Breast epithelium (tissue), 4 donors: ENCODE measurements at places on chromosomes 3 and 15. TPM values are rescaled to one million over a fixed set of nuclear protein-coding genes. Genes with fewer than 3 reads are reported as not detected.
A peak's percentile ranks its signal among the peaks of the same experiment; 100 is the strongest.

GRCh38 chr3:50256978-50257890 lies 11.7 kb upstream of the SEMA3B start:
- H3K4me1 ChIP-seq = peaks cover 9% of the 10 kb centered on the region
- H3K36me3 ChIP-seq = no peaks in the 10 kb centered on the region
- no peak for DNase-seq
- no peak overlapping the region for H3K4me3 ChIP-seq

DNA sequence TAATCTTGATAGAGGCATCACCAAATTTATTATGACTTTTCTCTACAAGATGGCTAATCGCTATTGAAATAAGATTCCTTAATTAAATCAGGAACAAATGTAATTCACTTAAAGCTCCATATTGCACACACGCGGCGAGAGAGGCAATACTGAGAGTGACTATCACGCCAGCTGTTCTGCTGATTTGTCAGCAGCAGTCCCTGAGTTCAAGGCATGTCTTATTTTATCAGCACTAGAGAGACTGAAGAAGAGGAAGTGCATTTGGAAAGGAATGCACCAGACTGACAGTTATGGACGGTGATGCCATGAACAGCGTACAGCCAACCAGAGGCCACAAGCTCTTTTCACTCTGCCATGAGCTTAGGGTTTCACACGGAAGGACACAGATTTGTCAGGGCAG lies 83.6 kb upstream of the SLCO3A1 start:
- no peaks in the 10 kb centered on the region for H3K36me3 ChIP-seq
- H3K27me3 ChIP-seq = no peaks in the 10 kb centered on the region
- H3K4me3 ChIP-seq = no peak overlapping the region
- no peaks in the 10 kb centered on the region for H3K4me1 ChIP-seq

- H3K27me3 ChIP-seq = no peaks in the 10 kb centered on the region
- H3K27ac ChIP-seq = peak overlapping the region; percentile 59
- no peak for DNase-seq
- H3K4me3 ChIP-seq = no peak overlapping the region
- no peaks in the 10 kb centered on the region for H3K36me3 ChIP-seq
These were observed 14.6 kb upstream of the TFRC start for GRCh38 chr3:196096382-196096953.

- DNase-seq = no peak
- H3K27me3 ChIP-seq = no peaks in the 10 kb centered on the region
- H3K4me3 ChIP-seq = no peak overlapping the region
- no peak overlapping the region for H3K27ac ChIP-seq
- peaks cover 7% of the 10 kb centered on the region for H3K4me1 ChIP-seq
These were observed 3.1 kb upstream of the SMAD6 start for GRCh38 chr15:66698971-66699370.

DNA sequence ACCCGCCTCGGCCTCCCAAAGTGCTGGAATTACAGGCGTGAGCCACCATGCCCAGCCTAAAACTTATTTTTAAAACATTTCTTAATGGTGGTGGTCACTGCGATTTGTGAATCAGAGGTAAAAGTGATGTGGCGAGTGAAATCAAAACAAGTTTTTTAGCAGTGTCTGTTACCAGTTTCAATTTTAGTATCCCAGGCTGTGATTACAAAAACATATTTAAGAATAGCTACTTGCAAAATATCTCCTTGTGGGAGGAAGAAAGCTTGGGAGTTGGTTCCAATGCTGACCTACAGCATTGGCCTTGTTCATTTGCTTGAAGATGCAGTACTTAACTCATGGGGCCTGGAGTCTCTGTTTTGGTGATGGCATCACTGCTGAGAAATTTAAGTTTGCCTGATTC lies 4.5 kb downstream of the RAB7A start:
- H3K27ac ChIP-seq = no peak overlapping the region
- H3K4me1 ChIP-seq = peaks cover 13% of the 10 kb centered on the region
- no peaks in the 10 kb centered on the region for H3K36me3 ChIP-seq
- H3K4me3 ChIP-seq = no peak overlapping the region

DNA sequence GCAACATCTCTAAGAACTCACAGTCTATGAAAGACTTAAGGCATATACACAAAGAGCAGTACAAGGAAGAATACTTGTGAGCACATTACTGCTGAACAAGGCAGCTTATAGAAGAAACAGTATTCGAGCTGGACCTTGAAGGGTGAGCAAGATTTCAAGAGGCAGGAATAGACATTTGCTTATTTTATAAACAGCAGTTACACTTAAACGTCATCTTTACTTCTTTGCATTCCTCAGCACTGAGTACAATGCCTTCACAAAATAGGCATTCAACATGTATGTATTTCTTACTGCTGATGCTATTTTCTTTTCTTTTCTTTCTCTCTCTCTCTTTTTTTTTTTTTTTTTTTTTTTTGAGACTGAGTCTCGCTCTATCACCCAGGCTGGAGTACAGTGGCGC lies 205.8 kb downstream of the ZIC4 start:
- H3K4me1 ChIP-seq = no peaks in the 10 kb centered on the region
- no peaks in the 10 kb centered on the region for H3K27me3 ChIP-seq
- H3K4me3 ChIP-seq = no peak overlapping the region
- no peak overlapping the region for H3K27ac ChIP-seq
- no peak for DNase-seq

- H3K36me3 ChIP-seq = no peaks in the 10 kb centered on the region
- no peaks in the 10 kb centered on the region for H3K27me3 ChIP-seq
- DNase-seq = no peak
- no peaks in the 10 kb centered on the region for H3K4me1 ChIP-seq
- H3K4me3 ChIP-seq = peak overlapping the region; percentile 65
These were observed 148 bp downstream of the RBMS3 start for GRCh38 chr3:29281094-29281343.

DNA sequence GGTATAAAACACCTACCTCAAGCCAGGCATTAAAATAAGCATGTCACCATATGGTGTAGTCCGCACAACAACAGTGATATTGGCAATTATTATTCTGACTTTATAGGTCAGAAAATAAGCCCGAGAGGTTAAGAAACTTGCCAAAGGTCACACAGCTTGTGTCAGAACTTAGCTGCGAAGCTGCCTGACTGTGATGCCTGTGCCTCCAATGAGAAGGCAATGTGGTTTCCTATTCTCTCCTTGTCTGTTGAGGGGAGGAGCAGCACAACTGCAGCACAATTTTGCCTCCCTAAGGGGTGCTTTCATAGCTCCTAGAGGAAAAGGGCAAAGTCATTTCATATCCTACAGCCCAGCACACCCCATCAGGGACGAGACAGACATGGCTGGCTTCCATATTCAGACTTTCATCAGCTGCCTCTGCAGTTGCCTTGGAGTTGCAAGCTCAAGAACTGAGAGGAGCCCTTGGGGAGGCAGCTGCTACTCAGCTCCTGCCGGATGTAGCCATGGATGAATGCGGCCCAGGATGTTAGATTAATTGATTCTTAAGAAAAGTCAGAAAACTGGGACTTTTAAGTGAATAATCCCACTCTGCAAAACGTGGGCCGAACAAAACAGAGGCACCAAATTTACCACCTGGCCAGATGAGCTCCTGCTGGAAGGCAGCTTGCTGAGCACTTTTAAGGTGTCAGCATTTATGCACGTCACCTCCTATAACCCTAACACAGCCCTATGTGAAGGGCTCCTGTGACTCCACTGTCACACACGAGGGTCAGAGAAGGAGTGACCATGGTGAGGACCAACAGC lies 38.5 kb downstream of the MYO5C start:
- H3K36me3 ChIP-seq = no peaks in the 10 kb centered on the region
- H3K27me3 ChIP-seq = no peaks in the 10 kb centered on the region
- H3K4me1 ChIP-seq = no peaks in the 10 kb centered on the region
- no peak overlapping the region for H3K4me3 ChIP-seq
- DNase-seq = no peak
- H3K27ac ChIP-seq = peak overlapping the region; percentile 8

DNA sequence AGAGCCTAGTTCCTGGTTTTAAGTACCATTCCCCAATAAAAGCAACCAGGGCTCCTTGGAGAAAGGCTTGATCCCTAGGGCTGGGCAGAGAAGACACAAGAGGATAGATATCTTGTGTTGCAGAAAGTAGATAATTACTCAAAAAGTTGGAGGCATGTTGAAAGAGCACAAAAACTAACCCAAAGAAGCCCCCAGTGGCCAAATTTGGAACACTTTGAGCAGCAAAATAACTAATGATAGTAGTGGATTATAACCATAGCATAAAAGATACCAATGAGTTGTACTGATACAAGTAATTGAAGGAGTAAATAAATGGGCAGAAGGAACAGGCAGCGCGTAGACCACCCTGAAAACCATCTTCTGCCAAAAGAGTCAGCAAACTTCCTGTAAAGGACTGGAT lies 12.0 kb downstream of the EXOSC7 start:
- no peak for DNase-seq
- H3K27me3 ChIP-seq = no peaks in the 10 kb centered on the region
- H3K36me3 ChIP-seq = no peaks in the 10 kb centered on the region
- H3K27ac ChIP-seq = no peak overlapping the region

- H3K4me1 ChIP-seq = no peaks in the 10 kb centered on the region
- no peak for DNase-seq
- no peaks in the 10 kb centered on the region for H3K27me3 ChIP-seq
- peaks cover 6% of the 10 kb centered on the region for H3K36me3 ChIP-seq
These were observed 688 bp downstream of the XPC start for GRCh38 chr3:14177580-14178246.

- no peak overlapping the region for H3K4me3 ChIP-seq
- no peaks in the 10 kb centered on the region for H3K4me1 ChIP-seq
- no peak overlapping the region for H3K27ac ChIP-seq
- DNase-seq = no peak
- H3K27me3 ChIP-seq = no peaks in the 10 kb centered on the region
These were observed 79.3 kb downstream of the ATP10A start for GRCh38 chr15:25783607-25784540.

- H3K4me1 ChIP-seq = no peaks in the 10 kb centered on the region
- no peak overlapping the region for H3K27ac ChIP-seq
- no peaks in the 10 kb centered on the region for H3K36me3 ChIP-seq
- no peak overlapping the region for H3K4me3 ChIP-seq
- no peak for DNase-seq
These were observed 150.7 kb downstream of the SST start for GRCh38 chr3:187519428-187519890.

DNA sequence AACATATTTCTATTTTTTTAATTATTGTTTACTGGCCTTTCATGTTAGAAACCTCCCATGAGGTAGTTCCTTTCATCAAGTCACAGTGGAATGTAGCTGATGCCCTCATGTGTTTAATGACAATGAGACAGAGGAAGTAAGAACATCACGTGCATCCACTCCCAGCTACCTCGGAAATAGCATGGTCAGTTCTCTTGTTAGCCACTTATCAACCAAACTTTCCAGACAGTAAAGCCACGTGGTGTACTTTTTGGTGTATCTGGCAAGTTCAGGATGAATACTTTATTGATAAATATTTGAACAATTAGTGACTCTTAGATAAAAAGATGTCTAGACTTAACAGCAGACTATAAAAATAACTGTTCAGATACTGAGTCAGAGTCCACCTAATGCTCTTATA lies 781.7 kb downstream of the MECOM start:
- no peaks in the 10 kb centered on the region for H3K4me1 ChIP-seq
- no peaks in the 10 kb centered on the region for H3K27me3 ChIP-seq
- no peaks in the 10 kb centered on the region for H3K36me3 ChIP-seq
- no peak overlapping the region for H3K27ac ChIP-seq
- no peak overlapping the region for H3K4me3 ChIP-seq

GRCh38 chr15:35092846-35093245 lies 7.8 kb upstream of the NANOGP8 start:
- no peaks in the 10 kb centered on the region for H3K4me1 ChIP-seq
- H3K4me3 ChIP-seq = no peak overlapping the region
- H3K27ac ChIP-seq = no peak overlapping the region

GRCh38 chr3:71138410-71138809 lies 445.1 kb downstream of the FOXP1 start:
- H3K27me3 ChIP-seq = no peaks in the 10 kb centered on the region
- no peak overlapping the region for H3K27ac ChIP-seq
- H3K36me3 ChIP-seq = no peaks in the 10 kb centered on the region
- H3K4me3 ChIP-seq = no peak overlapping the region

DNA sequence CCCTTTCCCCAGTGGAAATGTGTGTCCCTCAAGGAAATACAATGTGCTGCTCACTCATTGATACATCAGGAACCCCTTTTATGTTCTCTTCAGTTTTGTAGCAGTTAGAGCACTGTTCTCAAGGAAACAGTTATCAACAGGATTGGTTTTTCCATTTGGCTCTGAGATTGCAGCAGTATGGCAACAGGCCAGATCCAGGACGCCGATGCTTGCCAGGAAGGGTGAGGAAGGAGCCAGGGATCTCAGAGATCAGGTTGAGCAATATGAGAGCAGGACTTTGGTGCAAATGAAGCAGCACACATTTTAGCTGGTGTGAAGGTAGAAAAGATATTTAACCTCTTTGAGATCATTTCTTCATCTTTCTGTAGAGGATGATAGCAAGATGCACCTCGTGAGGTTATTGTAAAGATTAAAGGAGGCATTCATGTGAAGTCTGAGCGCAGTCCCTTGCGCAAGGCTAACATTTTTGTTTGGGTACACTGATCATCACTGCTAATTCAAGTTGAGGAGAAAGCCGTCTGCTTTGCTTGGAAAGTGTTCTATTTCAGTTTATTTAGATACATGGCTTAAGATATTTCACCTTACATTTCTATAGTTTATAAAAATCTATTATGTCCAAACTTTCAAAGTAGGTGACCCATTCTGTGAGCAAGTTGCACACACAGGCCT lies 68.5 kb downstream of the KCNH8 start:
- DNase-seq = peak; percentile 20
- H3K4me1 ChIP-seq = no peaks in the 10 kb centered on the region
- no peak overlapping the region for H3K4me3 ChIP-seq
- no peaks in the 10 kb centered on the region for H3K36me3 ChIP-seq
- H3K27me3 ChIP-seq = no peaks in the 10 kb centered on the region

- H3K36me3 ChIP-seq = no peaks in the 10 kb centered on the region
- peak overlapping the region; percentile 93 for H3K27ac ChIP-seq
- no peak for DNase-seq
- H3K4me3 ChIP-seq = peak overlapping the region; percentile 79
These were observed 7.7 kb downstream of the NR2F2 start for GRCh38 chr15:96338074-96338765.

GRCh38 chr3:178397836-178398235 lies 138.4 kb upstream of the KCNMB2 start:
- H3K4me3 ChIP-seq = no peak overlapping the region
- no peaks in the 10 kb centered on the region for H3K4me1 ChIP-seq
- H3K27ac ChIP-seq = no peak overlapping the region
- no peaks in the 10 kb centered on the region for H3K36me3 ChIP-seq

- H3K27ac ChIP-seq = no peak overlapping the region
- no peak for DNase-seq
- H3K4me1 ChIP-seq = no peaks in the 10 kb centered on the region
- H3K27me3 ChIP-seq = no peaks in the 10 kb centered on the region
These were observed 24.8 kb downstream of the SLC28A2 start for GRCh38 chr15:45276831-45277230.

- no peak overlapping the region for H3K27ac ChIP-seq
- no peaks in the 10 kb centered on the region for H3K27me3 ChIP-seq
- H3K4me3 ChIP-seq = no peak overlapping the region
- no peaks in the 10 kb centered on the region for H3K36me3 ChIP-seq
These were observed 608 bp upstream of the PPCDC start for GRCh38 chr15:75022783-75023180.

APOD gene
- total RNA-seq = 651 TPM

SST gene
- total RNA-seq = not detected

OR5K1 gene
- not detected for total RNA-seq

SMC4 gene
- 17.1 TPM for total RNA-seq

CHRNB4 gene
- not detected for total RNA-seq

ARGFX gene
- total RNA-seq = not detected

SHISA5 gene
- 65.6 TPM for total RNA-seq

DYNLT2B gene
- total RNA-seq = 8.5 TPM

CD200R1 gene
- 3.4 TPM for total RNA-seq
